ENCODE measurements at places on chromosomes 7 and 10.

DNA sequence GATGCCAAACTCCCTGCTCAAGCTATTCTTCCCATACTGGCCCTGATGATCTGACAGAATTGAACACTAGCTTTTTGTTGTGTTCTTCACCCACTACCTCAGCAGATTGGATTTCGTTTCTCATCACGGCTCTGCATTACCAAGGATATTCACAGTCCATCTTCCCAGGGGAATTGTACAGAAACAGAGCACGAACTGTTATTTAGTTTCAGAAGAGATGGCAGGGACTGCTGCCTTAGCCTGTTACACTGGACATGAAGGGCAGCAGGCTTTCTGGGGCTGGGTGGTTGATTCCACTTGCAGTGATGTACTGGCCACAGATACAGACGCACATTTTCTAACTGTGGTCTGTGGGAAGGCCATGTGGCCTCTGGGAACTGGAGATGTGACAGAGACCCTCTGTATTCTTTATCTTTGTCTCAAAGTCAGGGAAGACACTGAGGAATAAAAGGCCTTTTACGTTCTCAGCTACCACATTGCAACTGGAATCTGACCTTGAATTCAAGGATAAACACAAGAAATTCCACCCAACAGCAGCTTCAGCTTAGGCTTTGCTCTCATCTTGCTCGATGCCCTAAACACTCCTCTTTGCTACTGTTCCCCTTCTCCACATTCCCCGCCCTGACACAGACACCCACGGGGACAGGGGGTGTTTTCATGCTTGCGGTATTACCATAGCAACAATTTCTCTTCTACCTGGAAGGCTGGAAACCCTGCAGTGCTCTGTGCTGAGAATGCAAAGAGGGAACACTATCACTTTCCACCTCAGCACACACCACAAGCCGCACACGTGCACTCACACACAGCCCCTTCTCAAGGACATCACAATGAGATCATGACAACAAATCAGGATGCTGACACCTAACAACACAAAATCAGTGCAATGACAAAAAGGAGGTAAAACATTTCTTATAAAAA is 81.7 kb downstream of the RNF216 start:
- no peak for DNase-seq

GRCh38 chr7:142894112-142894984 is 8.8 kb upstream of the TRPV6 start:
- DNase-seq: no peak

DNA sequence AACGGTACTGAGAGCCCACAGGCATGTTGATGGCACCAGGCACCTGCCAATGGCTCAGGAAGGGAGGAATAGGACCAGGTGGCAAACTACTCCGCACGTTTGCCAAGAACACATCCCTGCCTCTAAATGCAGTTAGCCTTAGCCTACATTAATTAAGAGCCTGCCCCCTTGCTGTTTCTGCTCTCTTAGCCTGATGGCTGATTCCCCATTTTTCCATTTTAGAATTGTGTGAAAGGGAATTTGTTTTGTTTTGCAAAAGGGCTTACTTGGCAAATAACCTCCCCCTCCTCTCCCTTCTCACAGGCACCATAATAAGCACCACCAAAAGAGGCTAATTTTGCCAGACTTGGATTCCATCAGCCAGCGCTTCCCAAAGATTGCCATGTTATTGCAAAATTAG is 1203.2 kb downstream of the SORCS3 start:
- DNase-seq: no peak

DNA sequence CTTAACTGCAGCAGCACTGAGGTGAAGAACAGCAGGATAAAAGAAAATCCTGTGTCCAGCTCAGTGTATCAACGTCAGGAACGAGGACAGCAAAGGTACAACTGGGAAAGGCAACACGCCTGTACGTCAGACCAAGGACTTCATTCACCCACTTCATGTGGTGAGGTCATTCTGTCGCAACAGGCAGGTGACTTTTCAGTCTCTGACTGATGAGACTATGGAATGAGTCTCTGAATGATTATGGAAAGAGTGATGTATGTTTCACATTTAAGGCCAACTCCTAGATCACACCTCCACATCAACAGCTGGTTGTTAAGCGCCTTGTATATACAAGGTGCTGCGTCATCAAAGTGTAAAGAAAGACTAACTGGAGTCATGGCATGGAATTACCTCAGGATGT is 297.6 kb upstream of the SP8 start:
- DNase-seq: no peak

DNA sequence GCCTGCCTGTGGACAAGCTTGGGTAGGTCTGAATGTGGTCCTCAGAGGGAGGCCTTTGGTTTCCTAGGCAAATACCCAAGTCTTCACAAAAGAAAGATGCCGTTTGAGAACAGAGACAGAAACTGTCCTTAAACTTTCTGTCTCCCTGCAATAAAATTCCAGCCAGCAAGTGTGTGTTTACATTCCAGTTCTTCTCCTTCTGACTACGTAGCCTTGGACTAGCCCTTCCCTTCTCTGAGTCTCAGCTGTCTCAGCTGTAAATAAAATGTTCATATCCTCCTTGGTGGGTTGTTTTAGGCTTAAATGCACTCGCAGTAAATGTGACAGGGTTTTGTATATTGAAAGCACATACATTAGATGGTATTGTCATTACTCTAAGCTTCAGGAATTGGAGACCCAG is 561.2 kb upstream of the MKI67 start:
- no peak for DNase-seq

DNA sequence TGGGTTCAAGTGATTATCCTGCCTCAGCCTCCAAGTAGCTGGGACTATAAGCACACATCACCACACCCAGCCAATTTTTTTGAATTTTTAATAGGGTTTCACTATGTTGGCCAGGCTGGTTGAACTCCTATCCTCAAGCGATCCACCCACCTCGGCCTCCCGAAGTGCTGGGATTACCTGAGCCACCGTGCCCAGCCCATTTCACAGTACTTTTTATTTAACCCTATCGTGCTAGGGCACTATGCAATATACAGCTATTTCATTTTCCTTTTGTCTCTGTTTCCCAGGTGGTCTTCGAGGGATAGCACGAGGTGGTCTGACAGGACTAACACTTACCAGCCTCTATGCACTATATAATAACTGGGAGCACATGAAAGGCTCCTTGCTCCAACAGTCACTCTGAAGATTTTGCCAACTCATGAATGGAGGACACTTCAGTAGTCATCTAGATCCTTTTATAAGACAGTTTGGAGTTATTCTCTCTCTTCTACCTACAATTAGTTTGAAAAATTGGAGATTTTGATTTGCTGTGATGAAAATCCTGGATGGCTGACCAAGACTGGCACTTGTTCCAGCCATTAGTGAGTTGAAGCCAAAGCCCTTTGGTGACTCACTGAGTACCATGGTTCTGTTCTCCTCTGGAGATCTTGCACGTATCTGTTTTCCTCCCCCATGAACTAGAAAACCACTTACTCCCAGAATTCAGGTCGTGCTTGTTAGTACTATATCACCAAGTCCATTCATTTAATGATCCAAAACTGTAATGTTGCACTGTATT is 27.3 kb downstream of the NCOA4 start:
- DNase-seq: no peak

- no peak for DNase-seq
Measured at GRCh38 chr10:62736168-62736546, 68.4 kb upstream of the ADO start.

DNA sequence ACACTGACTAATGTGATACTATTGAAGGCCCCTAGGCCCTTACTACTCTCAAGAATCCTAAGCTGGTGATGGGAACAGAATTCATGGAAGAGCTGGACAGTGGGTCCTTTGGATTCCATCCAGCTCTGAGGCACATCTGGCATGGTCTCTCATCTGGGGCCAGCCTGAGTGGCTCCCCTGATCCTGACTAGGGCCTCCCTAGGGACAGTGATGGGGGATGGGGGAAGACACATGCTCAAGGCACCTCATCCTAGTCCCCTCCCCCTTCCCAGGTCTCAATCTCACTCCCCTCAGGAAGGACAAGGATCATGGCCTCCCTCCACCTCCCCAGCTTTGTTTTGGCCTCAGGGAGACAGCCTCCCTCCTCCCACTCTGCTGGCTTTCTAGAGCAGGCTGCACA is 1.8 kb downstream of the KCNIP2 start:
- no peak for DNase-seq

DNA sequence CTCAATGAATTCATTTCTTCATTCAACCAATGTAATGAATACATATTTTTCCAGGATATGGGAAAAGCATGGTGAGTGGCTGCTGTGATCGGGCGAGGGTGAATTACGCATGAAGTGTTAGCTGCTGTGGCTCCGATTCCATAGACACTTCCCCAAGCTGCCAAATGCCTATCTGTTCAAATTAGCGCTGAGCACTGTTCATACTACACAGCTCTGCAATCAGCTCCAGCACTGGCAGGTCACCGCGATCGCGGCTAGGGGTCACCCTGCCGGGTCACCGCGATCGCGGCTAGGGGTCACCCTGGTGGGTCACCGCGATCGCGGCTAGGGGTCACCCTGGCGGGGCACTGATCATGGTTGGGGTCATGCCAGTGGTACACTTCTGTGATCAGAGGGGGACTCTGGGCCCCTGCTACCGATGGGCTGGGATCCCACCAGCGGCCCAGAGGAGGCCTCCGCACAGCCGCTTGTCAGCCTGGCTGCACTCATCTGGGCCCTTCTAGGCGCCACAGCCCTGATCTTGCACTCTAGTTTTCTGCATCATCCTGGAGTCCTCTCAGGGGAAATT is 49.3 kb downstream of the JAKMIP3 start:
- no peak for DNase-seq

- no peak for DNase-seq
Measured at GRCh38 chr10:23481363-23481961, 42.6 kb downstream of the OTUD1 start.

GRCh38 chr10:16182144-16182543 is 254.7 kb upstream of the PTER start:
- DNase-seq: peak; percentile 57

DNA sequence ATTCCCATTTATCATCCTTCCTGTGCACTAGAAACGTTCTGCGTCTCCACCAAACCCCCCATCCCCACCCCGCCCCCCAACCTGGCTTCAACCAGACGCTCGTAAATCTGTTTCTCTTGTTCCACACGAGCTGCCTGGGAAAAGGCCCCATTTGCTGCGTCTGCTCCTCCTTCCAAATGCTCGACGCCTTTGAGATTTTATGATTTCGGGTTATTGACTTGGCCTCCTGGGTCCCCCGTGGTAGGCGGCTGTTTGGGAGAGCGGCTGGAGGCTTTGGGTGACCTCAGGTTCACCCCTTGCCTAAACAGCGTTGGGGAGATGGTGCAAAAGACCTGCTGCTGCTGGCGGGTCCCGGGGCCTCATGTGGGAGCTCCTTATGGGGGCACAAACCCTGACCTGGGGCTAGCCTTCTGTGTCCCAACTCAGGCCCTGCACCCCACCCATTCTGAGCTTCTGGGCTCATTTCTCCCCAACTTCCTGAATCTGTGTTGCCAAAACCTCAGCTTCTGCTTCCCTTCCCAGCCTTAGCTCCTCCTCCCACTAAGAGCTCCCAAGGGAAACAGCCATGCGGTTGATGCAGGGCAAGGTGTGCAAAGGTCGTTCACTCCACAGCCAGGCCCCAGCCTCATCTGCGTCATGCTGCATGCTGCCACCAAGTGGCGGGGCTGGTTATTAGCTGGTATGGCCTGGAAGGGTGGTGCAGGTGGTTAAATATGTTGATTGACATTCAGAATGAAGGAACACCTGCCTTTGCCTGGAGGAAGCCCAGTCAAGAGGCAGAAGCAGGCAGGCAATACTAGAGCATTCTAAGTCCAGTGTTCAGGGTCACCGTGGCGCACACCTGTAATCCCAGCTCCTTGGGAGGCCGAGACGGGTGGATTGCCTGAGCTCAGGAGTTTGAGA is 49.1 kb upstream of the ELN start:
- peak; percentile 7 for DNase-seq

DNA sequence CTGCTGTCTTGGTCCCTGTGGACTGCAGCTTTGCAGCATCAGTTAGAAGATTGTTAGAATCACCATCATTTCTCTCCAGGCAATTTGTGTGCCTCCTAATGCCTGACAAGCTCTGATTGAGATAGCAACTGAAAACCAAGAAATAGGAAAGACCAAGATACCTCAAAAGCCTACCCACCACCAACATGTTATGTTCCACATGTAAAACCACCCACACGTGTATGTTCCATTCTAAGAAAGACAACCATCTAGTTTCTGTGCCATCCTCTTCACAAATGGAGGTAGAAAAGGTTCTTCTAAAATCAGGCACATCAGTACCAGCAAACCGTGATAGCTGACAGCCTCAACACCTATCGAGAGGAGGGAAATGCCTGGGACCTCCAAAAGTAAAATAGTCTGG is 46.9 kb downstream of the TASOR2 start:
- no peak for DNase-seq
